ENCODE measurements at places on chromosomes 12 and 14.

GRCh38 chr12:2974560-2974971 lies 15.4 kb downstream of the TEAD4 start:
- no peak for DNase-seq

DNA sequence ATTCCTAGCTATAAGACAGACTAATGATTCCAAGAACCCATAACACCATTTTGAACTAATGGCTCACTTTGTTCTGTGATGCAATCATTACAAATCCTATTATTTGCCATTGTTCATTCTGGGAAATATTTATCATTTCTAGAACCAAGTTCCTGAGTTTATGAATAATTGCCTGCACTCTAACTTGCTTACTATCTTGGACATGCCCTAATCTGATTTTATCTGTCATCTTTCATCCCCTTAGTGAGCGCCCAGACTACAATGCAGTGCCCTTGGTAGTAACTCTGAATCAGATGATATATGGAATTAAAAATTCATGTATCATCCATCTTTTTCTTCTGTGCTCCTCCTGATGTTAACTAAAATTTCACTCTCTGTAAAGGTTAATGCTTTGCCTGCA lies 703.1 kb upstream of the MDGA2 start:
- no peak for DNase-seq

- DNase-seq: no peak
These were observed 1.4 kb upstream of the TRMT61A start for GRCh38 chr14:103527408-103528145.

DNA sequence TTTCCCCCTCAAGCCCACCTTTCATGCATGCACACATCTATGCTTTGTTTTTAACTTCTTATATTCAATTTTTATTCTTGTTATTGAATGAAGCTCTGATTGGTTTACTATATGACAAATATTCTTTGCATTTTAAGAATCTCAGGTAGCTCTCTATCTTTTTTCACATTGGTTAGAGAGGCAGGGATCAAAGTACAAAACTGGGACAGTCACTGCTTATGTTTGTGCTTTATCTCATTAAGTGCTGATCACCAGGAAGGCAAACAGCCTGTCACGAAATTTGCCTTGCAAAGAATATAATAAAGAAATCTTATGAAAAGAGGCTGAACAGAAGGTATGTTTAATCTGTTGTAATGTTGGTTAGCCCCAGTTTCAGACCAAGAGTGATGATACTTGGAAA lies 29.7 kb upstream of the INSM2 start:
- no peak for DNase-seq

DNA sequence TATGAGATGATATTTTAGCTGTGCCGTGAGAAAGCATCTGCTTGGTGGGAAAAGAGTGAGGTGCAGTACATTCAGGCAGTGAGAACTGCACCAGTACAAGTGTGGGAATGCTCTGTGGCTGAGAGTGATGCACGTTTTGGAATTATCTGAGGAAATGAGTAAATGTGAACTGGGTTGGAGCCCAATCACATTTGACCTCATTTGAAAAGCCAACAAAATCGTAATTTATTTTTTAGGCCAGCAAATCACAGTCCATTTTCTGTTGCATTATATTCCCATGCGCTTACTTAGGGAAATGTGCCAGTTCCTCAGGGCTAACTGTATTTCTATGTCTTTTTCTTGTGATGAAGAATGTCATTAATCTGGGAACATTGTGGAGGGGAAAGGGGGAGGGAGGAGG lies 77.3 kb downstream of the SNAPC1 start:
- no peak for DNase-seq

DNA sequence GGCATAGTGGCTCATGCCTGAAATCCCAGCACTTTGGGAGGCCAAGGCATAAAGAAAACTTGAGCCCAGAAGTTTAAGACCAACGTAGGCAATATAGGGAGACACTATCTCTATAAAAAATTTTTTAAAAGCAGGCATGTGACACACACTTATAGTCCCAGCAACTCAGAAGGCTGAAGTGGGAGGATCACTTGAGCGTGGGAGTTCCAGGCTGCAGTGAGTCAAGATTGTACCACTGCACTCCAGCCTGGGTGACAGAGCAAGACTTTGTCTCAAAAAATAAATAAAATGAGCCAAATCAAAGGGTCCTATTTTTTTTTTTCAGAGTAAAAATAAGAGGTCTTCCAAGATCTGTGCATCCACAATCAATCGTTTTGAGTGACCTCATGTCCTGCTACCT lies 237.6 kb downstream of the SLC16A7 start:
- DNase-seq: no peak

DNA sequence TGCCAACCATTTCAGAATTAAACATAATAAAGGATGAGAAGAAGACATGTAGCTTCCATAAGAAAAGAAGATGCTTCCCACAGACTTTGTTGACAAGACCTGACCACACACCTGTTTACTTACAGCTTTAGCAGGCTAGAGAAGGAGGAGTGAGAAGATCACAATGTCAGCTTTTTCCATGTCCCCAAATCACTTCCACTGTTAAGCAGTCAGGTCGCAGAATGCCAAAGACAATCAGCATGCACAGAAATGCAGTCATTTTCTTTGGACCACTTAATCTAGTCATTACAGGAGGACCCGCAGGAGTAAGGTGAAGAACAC lies 314.9 kb downstream of the SSPN start:
- DNase-seq: no peak

Data from HS-27A (cell line).